DMS 273 treated with DMSO at 0.1 percent for 48 hours (cell line): ENCODE measurements at places on chromosomes 13 and 19.

DNA sequence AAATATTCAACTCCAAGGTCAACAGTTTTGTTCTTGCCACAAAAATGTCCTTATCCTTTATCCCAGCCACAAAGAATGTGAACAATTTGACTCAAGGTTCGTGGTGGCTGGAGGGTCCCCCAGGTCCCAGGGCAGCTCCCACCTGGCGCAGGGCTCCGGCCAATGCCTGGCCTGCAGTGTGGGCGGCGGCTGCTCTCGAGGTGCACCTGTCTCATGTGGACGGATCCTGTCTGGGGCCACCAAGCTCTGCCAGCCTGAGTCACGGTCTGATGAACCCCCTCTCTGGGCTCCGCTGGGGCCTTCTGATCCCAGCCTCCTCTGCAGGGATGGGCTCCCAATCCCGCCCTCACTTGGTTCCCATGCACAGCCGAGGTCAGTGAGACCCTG is 49.4 kb downstream of the GAS6 start:
- no peak for DNase-seq

GRCh38 chr19:16032509-16033135 is 43.7 kb upstream of the TPM4 start:
- DNase-seq: no peak

DNA sequence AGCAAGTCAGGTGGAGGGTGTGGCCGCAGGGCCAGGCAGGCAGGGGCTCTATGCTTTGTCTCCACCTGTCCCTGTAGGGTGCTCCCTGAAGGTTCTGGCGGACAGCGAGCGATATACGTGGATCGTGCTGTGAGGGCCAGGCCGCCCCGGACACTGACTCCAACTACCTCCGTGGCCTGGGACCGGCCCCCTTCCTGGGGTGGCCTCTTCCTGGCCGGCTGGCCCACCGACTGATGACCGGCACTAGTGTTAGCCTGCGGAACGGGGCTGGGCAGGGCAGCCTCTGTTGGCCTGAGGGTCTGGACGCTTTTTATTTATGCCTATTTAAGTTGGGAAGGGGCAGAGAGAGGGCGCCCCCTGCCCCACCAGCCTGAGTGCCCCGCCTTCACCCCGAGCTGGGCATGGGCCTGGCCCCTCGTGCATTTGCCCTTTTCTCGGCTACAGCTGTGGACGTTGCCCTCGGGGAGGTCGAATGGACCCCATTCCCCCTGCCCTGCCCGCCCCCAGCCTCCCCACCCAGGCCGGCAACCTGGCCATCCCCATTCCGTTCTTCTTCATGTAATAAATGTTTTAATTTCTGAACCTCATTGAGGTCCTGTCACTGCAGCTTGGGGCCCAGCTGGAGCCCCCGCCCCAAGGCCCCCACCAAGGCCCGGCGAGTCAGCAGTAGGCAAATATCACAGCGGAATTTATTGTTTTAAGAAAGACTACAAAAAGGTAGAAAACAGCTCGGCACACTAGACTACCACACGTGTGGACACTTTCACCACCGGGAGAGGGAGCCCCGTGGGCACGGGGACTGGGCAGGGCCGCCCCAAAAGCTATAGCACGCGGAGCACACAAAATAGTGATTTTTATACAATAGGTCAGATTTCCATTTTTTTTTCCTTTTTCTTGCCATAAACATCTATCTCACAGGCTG is 8.8 kb downstream of the DCAF15 start:
- no peak for DNase-seq

GRCh38 chr19:52297601-52298364 is 814 bp downstream of the ZNF480 start:
- DNase-seq: no peak

- DNase-seq: peak; percentile 20
These were observed 48.7 kb upstream of the ZNF835 start for GRCh38 chr19:56720281-56720680.

GRCh38 chr13:45828256-45828968 is 23.1 kb downstream of the SIAH3 start:
- no peak for DNase-seq

DNA sequence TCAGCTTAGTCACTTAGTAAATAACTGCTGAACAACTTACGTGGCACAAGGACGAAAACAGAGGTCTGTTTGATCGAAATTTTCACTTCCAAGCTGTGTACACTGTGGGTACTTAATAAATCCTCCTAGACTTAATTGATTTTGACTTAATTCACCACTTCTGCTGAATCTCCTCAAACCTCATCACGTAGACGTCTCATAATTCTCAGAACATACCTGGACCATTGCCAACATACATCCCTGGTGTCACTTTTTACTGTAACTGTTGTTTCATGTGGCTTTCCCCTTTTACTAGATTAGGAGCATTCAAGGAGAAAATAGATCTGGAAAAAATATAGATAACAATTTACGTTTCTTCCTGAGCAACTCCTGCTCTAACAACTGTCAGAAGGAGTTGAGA is 105.0 kb downstream of the MBNL2 start:
- DNase-seq: no peak

DNA sequence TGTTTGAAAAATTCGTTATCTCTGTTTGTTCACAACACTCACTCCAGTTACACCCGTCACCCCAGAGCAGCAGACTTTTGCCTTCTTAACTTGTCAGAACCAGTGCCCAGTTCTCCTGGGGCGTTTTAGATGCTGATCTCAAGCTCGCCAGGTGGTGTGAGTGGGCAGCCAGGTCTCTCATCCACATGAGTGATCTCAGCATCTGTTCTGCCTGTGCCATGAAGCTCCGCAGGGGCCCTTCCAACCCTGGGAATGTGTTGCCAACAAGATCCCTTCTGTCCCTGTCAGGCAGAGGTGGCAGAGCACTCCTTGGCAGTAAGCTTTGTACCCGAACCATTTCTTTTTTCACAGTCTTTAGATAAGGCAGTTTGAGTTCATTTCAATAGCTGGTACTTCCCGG is 896.5 kb downstream of the UQCRFS1 start:
- DNase-seq: peak; percentile 94

- no peak for DNase-seq
These were observed 16.9 kb upstream of the GTF2F2 start for GRCh38 chr13:45103449-45103848.

DNA sequence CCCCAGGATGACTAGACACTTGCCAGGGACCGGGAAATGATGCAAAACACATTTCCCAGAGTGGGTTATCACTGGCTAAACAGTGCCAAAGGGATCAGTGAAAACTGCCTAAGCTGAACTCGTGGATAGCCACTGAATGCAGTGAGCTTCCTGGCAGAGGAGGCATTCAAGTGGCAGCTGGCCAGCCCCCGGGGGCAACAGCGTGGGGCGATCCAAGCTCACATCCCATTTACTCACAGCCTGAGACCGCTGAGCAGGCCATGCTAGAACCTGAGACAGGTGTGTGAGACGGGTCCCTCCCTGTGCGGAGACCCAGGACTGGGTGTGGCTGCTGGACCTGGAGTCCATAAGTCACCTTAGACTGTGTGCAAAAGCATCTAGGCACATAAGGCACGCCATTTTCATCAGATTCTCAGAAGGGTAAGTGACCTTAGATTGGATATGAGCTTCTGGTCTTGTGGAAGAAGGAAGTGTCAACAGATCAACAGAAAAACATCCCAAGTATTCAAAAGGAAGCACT is 51.9 kb upstream of the SLC15A1 start:
- DNase-seq: no peak

DNA sequence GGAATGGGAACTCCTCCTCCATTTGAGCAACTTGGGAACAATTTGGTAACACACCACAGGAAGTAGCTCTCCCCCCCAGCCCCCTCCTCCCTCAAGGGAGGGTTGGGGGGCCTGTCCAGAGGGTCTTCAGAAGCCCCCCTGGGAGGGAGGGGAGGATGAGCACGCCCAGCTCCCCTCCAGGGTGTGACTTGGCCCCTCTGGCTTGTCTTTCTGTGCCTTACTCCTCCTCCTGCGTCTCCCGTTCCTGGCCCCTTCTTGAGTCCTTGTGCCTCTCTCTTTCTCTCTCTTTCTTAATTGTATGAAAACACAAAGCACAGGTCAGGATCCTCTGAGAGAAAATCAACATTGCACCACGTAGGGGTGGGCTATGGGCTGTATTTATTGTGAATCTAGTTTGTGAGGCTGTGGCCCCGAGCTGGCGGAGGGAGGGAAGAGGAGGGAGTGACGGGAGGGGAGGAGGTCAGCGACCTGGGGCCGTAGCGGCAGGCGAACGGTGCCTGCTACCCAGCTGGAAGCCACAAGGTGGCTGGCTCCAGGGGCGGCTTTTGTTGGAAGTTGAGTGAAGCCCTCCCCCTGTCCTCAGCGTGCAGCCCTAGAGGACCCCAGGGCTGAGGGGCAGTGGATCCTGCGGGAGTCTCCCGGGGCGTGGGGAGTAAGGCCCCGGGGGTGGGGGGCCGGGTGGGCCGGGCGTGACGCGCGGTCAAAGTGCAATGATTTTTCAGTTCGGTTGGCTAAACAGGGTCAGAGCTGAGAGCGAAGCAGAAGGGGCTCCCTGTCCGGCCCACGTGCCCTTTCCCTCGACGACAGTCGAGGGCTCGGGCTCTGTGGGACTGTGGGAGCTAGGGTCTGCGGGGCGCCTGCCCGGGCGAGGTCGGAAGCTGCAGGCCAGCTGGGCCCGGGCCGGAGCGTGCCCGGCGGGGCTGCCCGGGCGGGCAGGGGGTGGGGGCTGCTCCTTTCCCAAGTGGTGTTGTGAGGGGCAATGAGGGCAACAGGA is 6.4 kb downstream of the LYL1 start:
- no peak for DNase-seq

DNA sequence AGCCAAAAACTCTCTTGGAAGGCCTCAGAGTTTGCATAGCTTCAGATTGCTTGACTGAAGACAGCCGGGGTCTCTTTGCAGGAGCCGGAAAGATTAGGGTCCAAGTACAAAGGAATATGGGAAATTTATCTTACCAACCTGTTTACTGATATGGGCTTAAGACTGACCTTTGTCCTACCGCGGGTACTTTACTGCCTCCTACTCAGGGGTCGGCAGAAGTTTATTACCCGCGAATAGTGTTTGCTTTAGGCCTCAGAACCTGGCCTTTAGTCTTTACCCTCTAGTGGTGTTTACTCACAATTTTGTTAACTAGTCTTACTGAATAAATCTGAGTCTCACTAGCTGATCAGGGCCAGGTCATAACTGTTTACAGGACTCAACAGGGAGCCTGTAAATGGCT is 765.4 kb upstream of the SPRY2 start:
- DNase-seq: no peak

DNA sequence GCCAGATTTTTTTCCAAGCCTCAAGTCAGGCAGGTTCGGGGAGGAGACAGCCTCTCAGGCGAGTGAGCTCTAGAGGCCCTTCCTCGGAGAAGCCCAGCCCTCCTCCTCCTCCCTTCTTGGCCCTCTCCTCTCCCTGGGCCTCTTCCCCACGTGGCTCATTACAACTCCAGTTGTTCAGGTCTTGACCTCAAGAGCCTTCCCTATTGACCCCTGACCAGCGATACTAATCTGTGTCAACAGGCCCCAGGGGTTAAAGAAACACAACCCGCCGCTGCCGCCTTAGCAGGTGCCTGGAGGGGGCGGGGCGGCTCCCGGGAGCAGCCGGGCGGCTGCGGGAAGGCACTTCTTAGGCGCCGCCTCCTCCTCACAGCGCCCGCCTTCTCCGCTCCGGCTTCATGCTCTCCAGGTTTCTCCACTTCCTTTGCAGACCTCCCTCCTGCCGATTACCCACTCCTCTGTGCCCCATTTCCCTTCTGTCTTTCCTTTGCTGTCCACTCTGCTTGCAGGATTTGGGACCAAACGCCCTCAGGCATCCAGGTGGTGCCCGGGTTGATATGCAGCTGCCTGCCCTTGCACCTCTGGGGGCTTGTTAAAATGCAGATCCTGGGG is 51.0 kb downstream of the LYL1 start:
- no peak for DNase-seq

- no peak for DNase-seq
These were observed 21.4 kb upstream of the ERCC1 start for GRCh38 chr19:45445139-45445538.

DNA sequence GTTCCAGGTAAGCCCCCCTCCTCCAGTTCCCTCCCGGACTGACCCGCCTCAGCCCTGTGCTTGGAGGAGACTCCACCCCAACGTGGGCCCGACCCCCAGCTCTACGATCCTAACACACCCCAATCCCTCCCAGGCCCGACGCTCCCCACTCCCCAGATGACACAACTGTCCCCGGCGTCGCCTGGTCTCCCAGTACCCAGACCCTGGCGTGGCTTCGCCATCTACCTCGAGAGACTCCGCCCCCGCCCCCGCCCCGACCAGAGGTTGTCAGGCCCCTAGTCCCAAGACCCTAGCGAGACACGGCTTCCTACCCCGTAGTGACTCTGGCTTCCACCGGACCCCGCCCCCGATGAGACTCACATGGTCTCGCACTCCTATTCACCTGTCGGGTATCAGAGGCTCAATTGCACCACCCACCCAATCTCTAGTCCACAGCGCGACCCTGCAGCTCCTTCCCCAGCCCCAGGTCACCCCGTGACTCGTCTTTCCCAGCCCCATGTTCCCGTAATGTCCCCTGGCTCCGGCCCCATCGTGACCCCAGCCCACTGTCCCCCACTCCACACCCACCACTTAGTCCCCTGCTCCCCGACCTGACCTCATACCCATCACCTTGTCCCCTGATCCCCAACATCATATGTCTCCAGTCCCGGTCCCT is 2.9 kb downstream of the CD37 start:
- DNase-seq: no peak

GRCh38 chr19:5952193-5953029 is 25.5 kb downstream of the RANBP3 start:
- DNase-seq: no peak

- no peak for DNase-seq
These were observed 76.2 kb downstream of the PTPRS start for GRCh38 chr19:5264453-5264852.

DNA sequence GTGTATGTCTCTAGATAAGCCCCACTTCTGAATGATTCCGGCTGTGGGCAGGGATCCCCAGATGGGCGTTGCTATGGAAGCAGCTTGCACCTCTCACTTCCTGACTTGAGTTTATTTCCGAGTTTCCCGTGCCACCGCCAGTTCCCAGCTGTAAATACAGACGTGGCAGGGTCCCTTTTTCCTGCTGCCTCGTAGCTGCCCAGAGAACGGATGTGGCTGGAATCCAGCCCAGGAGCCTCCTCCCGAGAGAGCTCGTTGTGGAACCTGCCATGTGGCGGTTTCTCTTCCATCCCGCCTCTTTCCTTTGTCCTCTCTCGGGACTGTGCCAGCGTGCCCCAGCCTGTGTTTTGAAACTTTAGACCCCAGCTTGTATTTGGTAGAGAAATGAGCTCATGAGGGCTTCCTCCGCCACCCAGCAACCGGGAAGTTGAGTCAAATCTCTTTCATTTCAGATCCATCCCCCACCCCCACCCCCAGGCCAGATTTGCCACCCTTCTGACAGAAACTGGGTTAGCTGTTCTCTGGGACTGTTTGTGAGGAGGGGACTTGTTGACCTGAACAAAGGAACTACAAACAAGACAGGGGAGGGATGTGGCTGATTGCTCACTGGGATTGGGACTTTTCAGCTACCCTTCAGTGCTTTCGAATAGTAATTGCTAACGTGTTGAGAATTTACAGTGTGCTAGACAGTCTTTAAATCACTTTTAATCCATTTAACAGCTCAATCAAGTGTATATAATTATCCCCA is 96.6 kb downstream of the SIPA1L3 start:
- peak; percentile 98 for DNase-seq

DNA sequence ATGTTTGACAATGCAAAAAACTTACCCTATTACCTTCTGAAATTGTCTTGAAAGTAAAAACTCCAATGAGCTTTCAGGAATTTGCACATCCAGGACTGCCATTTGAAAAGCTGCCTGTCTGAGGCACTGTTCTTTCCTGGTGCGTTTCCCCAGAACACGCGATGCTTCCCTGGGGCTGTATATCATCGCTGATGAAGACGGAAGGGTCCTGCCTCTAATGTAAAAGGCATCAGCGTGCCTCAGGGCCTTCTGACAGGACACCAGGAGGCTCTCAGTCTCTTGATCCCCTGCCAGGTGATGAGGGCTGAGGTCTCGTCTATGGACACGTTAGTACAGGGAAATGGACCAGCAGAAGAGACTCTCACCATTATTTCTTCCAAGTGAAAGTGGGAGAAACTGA is 296.8 kb downstream of the EFNB2 start:
- DNase-seq: no peak
